NCI-H2081 treated with DMSO at 0.1 percent for 48 hours (cell line): ENCODE measurements at places on chromosomes 12 and 14.

DNA sequence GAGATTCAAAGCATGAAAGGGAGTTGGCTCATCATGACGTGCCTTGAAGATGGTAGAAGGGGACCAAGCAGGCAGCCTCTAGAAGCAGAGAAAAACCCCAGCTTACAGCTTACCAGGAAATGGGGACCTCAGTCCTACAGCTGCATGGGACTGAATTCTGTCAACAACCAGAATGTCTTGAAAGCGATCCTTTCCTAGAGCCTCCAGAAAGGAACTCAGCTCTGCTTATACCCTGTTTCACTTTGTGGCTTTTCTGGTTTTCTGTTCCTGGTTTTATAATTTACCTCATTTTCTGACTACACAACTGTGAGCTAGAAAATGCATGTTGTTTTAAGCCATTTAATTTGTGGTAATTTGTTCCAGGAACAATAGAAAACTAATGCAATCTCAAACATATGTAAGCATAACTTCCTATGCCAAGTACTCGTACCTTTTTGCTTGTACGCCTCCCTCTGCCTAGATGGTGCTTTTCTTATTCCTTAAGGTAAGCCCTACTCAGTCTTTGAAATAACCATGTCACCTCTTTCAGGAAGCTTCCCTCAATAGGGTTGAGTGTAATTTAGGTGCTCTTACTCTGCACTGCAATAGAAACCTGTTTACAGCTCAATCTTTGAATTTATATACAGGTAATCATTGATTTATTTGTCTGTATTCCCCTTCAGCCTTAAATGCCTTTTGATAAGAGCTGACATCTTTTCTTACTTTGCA lies 348.8 kb downstream of the TMEM117 start:
- DNase-seq: no peak

- DNase-seq: no peak
These were observed 671 bp upstream of the DIO3 start for GRCh38 chr14:101560534-101561113.

GRCh38 chr12:83404521-83404920 lies 717.8 kb downstream of the TMTC2 start:
- DNase-seq: no peak

DNA sequence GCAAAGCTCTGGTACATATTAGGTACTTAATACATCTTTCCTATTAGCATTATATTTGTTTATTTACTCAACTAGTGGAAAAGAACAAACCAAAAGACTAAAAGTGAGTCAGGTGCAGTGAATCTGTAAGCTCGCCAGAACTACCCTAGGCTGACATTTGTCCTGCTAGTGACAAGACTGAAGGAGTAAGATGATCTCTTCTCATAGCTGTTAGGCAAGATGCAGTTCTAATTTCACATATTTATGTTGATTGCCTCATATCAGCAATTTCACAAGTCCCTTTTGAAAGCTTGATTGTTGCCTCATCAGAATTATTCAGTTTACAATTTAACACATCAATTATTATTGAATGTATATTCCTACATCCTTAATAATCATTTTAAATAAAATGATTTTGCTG lies 293.0 kb upstream of the NAV3 start:
- no peak for DNase-seq

DNA sequence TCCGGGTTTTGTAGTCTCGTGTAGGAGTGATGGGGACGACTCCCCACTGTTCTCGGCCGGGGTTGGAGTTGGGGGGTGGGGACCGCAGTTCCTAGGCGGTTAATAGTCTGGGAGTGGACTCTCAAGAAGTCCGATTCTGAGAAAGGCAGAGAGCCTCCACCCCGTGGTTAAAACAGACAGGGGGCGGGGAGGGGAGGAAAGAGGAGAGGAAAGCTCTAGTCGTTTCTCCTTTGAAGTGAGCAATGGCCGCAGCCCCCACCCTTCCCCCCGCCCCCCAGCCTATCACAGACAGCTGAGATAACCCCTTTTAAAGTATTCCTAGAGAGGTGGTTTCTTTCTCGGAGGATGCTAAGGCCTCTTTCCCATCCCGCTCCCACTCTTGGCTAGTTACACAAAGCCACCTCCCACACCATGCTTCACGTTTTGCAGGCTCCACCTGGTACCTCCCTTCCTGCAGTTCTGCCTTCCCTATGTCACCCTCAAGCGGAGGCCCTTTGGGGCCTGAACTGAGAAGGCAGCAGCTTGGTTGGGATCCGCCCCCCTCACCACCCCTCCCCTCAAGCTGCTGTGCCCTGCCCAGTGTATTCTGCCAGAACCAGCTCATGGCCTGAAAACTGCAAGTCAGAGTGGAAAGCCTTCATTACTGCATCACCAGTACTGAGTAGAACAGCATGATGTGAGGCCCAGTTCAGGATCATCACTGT lies 853 bp downstream of the USP5 start:
- DNase-seq: no peak

DNA sequence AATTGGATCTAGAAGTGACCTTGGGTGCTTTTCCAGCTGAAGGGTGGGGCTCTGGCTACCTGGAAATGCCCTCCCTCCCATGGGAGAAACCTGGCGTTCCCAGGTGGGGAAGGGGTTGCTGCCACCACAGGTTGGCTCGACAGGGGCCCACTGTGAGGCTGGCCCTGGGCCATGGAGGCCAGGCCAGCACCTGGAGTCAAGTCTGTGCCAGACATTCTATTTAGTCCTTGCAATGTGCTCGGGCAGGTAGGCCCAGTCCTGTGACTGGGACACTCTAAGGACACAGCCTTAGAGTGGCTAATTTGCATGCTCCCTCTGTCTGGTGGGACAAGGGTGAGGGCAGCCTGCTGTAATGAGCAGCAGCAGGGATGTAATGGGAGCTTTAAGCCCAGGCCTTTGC lies 11.9 kb downstream of the VRTN start:
- DNase-seq: no peak

- no peak for DNase-seq
These were observed 25.4 kb upstream of the YY1 start for GRCh38 chr14:100213587-100213955.

GRCh38 chr14:96629082-96629481 lies 126.9 kb downstream of the PAPOLA start:
- no peak for DNase-seq

- no peak for DNase-seq
These were observed 84.4 kb downstream of the C2CD5 start for GRCh38 chr12:22459838-22460490.

GRCh38 chr14:91292491-91292890 lies 48.0 kb upstream of the GPR68 start:
- no peak for DNase-seq

- no peak for DNase-seq
These were observed 201.5 kb downstream of the FOXN3 start for GRCh38 chr14:89215531-89215930.

DNA sequence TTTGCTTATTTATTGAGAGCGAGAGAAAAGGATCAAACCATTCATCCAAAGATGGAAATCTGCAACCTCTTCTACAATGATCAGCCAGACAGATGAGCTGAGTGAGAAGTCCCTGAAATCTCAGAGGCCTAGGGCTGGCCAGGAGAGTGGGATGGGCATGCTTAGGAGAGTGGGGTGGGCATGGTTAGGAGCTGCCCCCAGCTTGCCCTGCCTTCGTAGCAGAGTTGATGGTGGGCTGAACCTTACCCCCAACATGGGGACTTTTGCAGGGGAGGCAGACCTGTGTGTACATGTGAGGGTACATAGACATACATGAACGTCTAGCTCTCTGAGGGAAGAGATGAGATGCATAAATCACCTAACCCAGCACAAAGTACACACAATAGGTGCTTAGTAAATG lies 95.7 kb upstream of the ESRRB start:
- DNase-seq: no peak

DNA sequence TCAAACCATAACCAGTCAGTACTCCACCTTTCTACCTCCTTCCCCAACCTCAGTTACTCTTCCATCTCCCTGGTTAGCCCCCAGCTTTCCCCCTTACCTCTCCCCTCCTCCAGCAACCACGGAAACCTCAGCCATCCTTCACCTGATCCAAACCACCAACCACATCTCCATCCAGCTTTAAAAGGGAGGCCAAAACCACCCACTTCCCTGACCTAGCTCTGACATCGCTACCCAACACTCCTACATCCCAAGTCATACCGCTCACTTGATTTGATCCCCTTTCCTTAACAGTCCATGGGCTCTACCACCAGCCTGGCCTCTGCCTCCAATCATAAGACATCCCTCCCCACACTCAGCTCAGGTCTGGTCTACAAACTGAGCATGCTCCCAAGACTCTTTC lies 1.5 kb downstream of the RAB35 start:
- DNase-seq: no peak

GRCh38 chr14:61555056-61555838 lies 140.1 kb upstream of the HIF1A start:
- DNase-seq: no peak

- no peak for DNase-seq
These were observed 28.4 kb downstream of the DGLUCY start for GRCh38 chr14:91142214-91142668.

- DNase-seq: no peak
These were observed 45.2 kb upstream of the ISM2 start for GRCh38 chr14:77543637-77544334.

- no peak for DNase-seq
These were observed 477 bp downstream of the OAS3 start for GRCh38 chr12:112938751-112939150.

- no peak for DNase-seq
These were observed 65.7 kb downstream of the TNFAIP2 start for GRCh38 chr14:103188810-103189480.

- no peak for DNase-seq
These were observed 24.0 kb upstream of the EVL start for GRCh38 chr14:100041271-100041670.

GRCh38 chr12:113941208-113941486 lies 25.0 kb downstream of the RBM19 start:
- DNase-seq: no peak

DNA sequence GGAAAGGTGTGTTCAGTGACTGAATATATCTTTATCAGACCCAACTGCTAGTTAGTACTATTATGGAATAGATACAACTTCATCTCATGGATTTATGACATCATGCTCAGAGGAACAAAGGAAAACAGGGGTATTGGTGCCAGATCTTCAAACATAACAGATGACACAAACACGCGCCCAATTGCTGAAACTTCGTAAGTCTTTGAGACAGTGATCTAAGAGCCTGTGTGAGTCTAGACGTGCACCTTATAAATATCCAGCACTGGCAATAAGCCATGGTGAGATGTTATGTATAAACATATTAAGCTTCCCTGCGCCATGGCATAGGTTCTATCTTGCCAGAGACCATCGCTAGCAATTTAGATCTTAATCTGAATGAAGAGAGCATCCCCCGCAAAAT lies 42.2 kb upstream of the NR2C1 start:
- DNase-seq: no peak

- DNase-seq: no peak
These were observed 202.1 kb upstream of the PDZRN4 start for GRCh38 chr12:40986001-40986400.

DNA sequence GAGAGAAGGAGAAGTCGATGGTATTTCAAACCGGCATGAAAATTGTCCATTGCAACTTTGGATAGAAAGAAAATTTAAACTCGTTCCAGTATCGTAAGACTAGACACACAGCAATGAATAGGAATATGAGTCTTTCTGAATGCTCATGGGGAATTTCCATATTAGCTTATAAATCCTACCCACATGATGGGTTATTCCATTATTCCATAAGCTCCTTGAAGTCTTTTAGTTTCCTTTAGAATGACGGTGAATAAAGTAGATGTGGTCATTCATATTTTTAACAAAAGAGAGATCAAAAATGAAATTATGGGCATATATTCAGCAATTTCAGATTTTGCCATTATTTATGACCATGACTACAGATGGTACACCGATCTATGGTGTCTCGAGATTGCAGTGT lies 163.4 kb upstream of the HMGA2 start:
- no peak for DNase-seq

DNA sequence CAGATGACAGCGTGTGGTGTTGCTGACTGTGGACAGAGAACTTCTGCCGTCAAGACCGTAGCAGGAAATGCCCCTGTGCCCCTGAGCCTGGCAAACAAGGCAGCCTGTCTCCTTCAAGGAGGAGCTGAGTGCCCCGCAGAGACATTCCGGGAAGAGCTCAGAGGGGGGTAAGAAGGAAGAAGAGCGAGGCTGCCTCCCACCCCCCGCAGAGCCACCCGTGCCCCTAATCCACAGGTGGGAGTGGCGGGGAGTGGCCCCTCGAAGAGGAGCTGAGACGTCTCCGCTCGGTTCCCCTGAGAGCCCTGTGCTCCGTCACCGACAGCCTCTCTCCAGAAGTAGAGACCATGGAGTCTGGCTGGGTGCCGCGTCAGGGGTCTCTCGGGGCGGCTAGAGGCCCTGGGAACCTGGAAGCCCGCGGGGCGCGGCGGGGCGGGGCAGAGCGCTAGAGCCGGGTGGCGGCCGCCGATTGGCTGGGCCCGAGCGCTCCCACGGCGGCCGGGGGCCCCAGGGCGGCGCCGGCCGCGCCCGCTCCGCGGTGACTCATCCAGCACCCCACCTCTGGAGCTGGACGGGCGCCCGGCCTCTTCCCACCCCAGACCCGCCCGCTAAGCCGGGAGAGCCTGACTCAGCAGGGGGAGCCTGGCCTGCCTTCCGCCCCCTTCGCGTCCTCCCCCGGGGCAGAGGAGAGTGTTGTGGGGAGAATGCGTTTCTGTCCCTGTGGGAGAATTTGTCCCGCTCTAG lies 25.2 kb upstream of the KRT78 start:
- DNase-seq: peak; percentile 28

- peak; percentile 5 for DNase-seq
These were observed 63.8 kb upstream of the PLEKHG7 start for GRCh38 chr12:92639017-92639416.
